ENCODE measurements at places on chromosomes 16 and 17.

DNA sequence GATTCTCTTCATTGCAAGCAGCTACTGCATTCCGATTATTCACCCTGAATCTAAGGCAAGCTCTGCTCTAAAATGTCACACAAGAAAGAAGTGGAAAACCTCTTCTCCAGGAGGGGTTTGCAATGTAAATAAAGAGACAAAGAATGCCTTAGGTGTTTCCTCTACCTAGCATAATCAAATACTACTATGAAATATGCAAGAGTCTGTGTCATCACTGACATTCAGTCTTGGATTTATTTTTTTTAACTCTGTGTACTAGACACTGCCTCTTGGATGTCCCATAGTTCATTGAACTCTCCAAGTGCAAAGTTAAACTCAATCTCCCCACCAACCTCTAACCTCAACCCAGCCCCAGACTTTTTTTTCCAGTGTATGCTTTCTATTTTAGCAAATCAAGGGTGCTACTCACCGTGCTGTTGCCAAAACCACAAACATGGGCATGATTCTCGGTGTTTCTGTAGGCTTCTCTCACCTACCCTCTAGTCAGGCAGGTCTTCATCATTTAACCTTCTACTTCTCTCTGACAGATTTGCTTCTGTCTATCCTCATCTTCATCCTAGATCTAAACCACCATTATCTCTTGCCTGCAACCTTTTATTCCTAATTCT is 329.1 kb downstream of the CDH13 start:
- no peak for DNase-seq

- peak; percentile 62 for DNase-seq
Observed at GRCh38 chr16:73047221-73047535, 750 bp downstream of the ZFHX3 start.

DNA sequence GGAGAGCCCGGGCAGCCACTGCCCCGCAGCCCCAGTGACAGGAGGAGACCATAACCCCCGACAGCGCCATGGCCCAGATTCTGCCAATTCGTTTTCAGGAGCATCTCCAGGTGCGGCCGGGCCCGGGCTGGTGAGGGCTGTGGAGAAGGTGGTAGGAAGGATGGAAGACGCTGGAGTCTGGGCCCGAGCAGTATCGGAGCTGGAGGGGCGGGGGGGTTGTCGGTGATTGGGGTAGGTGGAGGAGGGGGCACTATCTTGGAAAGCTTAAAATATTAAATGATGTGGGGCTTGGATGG is 317 bp downstream of the CLTC start:
- no peak for DNase-seq

- DNase-seq: no peak
Observed at GRCh38 chr16:48182979-48183537, 27.3 kb upstream of the ABCC12 start.

DNA sequence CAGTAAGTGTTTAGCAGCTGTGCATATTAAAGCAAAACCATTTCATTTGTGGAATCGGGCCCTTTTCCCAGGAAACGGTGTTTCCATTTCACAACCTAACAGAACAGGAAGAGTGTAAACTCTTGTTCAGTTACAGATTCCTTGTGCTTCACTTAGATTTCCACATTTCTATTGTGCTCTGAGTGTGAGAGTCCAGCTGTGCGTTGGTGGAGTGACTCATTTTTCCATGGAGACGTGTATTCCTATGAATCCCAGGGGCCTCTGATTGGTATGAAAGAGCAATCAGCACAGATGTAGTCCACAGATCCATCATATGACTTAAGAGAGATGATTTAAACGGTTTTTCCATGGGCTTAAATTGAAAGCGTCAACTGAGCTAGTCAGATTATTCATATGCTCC is 13.3 kb upstream of the CAVIN1 start:
- DNase-seq: peak; percentile 87

DNA sequence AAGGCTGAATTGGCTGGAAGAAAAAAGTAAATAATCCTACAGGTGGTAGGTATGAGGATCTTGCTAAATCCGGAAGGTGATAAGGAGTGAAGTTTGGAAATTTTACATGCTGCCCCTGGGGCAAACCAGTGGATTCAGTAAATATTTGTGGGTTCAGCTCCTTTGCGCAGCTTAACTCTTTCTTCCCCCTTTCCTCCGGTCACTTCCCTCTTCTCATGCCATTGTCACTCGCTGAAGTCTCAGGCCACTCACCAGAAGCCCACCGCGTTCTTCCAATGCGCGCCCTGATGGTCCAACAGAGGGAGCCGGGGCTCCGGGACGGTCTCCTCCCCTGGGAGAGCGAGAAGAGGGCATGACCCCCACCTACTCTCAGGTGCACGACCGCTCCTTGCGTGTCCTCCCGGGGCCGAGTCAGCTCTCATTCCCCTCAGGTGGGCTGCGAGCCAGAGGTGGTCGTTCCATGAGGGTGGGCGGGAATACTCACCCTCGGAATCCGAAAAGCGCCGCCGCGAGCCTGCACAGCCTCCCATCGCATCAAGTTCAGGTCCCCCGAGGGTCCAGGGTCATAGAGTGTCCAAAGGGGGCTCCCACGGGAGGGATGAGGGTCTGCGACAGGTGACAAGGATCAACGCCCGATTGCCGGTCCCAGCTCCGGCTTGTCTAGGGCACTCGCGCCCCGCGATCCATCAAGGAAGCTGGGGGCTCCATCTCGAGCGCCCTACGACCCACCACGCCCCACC is 474 bp downstream of the CLN3 start:
- DNase-seq: peak; percentile 47

GRCh38 chr16:50279504-50279865 is 13.1 kb downstream of the ADCY7 start:
- DNase-seq: no peak

DNA sequence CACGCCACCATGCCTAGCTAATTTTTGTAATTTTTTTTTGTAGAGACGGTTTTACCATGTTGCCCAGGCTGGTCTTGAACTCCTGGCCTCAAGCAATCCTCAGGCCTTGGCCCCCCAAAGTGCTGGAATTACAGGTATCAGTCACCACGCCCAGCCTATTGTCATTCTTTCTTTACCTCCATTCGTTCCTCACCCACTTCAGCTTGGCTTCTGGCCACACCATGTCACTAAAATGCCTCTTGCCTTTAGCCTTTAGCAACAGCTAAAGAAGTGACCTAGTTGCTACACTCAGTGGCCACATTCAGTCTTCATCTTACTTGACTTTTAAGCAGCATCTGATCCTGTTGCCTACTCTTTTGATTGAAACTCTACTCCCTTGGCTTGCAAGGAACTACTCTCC is 3.6 kb upstream of the LRRC75A start:
- no peak for DNase-seq

GRCh38 chr17:38748892-38749222 is 721 bp upstream of the PCGF2 start:
- no peak for DNase-seq

DNA sequence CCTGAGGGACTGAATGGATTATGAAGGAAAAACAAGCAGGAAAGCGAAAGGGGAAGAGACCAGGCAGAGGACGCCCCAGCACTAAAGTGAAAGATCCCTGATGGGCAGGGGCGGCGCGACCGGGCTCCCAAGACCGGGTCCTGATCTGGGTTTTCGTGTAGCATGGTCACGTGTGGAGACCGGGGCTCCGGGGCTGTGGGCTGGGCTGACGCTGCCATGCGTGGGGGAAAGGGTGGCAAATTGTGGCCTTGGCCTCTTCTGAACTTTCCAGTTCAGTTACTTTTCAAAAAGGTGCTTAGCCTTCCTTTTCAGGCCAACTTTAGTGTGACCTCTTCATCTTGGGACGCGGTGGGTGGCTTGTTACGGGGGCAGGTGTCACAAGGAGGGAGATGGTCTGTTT is 57.5 kb downstream of the METRNL start:
- no peak for DNase-seq

DNA sequence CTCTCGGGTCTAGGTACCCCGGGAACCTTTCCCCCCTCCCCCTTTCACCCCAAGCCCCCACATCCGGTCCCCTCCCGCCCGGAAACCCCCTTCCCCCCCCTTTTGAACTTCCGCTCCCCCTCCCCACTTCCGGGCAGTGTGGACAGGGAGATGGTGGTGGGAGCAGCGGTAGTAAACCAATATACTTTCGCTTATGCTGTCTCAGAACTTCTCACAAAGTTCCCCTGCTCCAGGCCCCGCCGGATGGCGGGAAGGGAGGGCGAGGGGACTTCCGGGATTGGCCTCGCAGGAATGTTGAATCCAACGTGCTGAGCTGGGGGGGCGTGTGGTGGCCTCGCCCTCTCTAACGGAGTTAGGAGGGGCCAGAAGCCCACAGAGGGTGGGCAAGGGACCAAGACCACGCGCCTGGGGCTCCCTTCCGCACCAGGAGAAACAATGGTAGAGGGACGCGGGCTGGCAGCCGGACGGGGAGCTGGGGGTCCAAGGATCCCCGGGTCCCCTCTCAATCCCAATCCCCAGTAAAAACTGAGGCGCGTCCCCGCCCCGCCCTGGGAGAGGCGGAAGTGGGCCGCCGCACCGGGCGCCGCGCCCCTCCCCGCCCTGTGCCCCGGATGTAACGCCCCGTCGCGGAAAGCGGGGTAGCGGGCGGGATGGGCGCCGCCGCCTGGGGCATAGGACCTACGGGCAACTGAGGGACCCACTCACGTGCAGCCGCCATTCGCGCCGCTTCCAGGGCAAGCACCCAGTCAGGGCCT is 742 bp downstream of the PFN1 start:
- DNase-seq: peak; percentile 74

- peak; percentile 85 for DNase-seq
Observed at GRCh38 chr17:63035271-63035670, 69.2 kb downstream of the TANC2 start.

GRCh38 chr17:15091825-15092224 is 173.3 kb downstream of the PMP22 start:
- peak; percentile 21 for DNase-seq

- peak; percentile 69 for DNase-seq
Observed at GRCh38 chr16:22098405-22099255, 6.3 kb downstream of the VWA3A start.

- peak; percentile 40 for DNase-seq
Observed at GRCh38 chr16:66656547-66656946, 40.0 kb downstream of the CMTM4 start.

DNA sequence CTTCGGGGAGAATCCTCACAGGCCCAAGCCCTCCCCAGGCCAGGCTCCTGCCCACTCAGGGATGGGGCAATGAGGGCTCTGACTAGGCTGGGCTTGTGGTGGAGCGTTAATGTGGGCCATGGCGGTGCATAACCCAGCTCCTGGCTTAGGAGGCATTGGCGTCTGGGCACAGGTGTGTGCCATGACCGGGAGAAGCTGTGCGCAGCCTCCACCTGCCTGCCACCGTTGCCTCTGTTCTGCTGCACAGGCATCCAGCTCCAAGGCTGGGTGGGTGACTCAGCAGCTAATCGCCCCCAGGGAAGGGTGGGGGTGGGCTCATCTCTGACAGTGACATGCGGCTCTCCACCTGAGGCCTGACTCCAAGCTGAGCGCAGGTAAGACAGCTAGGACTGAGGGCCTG is 3.5 kb upstream of the ARHGAP27 start:
- DNase-seq: no peak
